Activated T-helper 9 cell treated with anti-CD3 and anti-CD28 coated beads, Interleukin-2, amount 50 U/mL, for 16 hours (primary cell): ENCODE measurements at places on chromosomes 2 and 18.

DNA sequence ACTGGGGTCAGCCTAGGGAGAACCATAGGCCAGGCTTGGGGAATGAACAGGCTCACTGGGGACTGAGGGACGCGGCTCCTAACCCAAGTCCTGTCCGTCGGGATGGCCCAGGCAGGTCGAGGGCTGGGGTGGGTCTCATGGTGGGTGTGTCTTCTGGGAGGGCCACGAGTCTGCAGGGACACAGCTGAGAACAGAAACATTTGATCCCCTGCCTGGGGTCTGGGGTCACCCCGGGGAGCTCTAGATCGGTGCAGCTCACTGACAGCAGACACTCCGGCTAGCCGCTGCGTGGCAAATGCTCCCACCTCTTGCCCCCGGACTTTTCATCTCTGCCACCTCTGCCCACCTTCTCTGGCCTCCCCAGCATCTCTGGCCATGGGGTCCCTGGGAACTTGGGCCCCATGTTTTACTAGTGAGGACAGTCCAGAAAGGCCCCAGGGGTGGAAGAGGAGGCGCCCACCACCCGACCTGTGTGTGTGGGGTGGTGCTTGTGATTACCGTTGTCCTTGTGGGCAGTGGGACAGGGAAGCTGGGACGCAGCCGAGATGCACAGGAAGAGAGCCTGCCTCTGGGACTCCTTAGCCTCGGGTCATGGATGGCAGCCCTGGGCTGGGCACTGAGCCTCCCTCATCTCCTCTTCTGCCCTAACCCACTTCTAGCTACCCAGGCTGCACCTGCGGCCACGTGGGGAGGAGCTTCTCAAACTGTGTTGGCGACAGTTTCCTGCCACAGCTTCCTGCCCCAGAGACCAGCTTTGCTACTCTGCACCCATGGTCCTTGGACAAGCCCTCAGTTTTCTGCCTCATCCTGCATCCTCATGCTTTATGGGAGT is 4.9 kb downstream of the ZAP70 start:
- peak; percentile 56 for DNase-seq

DNA sequence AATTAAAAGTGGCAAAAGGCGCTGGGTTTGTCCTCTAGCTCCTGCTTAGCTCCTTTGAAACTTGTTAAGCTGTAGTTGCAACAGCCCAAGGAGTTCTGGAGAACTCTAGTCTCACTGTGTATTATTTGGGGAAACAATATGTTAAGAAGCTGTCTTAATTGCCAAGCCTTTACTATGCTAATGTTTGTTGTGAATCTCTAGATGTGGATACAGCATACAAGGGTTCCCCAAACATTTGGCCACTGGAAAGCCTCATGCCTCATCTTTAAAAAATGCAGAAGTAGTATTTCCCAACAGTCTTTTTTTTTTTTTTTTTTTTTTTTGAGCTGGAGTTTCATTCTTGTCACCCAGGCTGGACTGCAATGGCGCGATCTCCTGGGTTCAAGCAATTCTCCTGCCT is 236.7 kb downstream of the PRKCE start:
- DNase-seq, result no peak

DNA sequence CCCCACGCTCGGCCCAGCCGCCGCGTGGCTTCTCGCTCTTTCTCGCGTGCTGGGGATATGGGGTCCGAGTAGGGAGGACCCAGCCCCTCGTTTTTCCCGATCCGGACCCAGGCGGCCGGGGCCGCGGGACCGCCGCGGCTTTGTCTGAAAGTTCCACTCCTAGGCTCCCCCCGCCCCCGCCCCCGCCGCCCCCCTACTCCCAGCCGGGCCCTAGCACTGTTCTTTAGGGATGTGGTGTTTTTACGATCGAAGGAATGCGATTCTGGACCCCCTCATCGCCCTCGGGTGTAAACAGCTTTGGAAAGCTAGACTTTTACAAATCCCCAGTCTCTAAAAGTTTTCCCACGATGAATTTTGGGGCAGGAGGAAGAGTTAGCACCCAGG is 819 bp downstream of the TGIF1 start:
- no peak for DNase-seq

DNA sequence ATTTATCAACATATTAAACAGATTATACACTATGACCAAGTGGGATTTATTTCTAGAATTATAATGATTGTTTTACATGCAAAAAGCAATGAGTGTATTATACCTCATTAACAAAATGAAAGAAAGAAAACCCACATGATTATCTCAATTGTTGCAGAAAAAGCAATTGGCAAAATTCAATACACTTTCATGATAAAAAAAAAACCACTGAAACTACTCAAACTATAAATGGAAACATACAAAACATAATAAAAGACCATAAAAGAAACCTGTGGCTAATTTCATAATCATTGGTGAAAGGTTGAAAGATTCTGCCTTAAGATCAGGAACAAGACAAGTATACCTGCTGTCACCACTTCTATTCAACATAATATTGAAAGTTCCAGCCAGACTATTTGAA is 325.9 kb downstream of the AKAIN1 start:
- DNase-seq, result no peak

DNA sequence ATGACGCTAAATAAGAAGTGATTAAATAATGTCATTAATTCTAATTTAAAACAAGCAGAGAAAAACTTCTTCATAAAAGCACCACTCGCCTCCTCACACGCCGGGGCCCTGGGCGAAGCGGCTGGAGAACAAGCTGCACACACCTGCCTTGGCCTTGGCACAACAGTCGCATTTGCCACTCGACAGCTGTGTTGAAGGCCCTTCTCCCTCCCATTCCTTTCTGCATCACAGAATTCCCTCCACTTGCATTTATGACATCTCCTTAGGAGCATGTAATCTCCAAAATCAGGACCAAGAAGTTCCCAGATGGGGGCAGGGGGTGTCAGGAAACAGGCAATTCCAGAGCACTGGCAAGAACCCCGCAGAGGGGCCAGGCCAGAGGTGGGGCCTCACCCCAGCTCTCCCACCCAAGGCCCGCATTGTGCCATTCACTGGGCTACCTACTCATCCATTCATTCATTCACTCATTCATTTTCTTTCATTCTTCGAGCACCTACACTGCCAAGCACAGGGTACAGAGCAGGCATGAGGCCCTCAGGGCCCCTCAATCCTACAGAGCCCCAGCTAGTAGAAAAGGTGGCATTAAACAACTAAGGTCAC is 6.4 kb downstream of the HDAC4 start:
- DNase-seq, result no peak

DNA sequence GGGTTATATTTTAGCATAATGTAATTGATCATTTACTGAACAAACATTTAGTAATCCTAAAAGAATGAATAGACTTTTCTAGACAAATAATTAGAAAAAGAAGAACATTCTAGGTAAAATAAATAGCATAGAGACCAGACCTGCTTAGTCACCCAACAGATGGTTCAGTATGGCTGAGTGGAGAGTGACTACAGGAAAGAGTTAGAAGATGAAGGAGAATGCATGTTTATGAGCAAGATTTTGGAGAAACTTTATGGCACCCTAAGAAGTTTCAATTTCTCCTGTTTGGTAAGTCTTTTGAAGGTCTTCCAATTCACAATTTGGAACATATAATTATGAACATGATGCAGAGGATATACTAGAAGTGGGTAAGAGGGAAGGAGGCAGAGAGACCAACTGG is 32.9 kb downstream of the FAP start:
- no peak for DNase-seq

DNA sequence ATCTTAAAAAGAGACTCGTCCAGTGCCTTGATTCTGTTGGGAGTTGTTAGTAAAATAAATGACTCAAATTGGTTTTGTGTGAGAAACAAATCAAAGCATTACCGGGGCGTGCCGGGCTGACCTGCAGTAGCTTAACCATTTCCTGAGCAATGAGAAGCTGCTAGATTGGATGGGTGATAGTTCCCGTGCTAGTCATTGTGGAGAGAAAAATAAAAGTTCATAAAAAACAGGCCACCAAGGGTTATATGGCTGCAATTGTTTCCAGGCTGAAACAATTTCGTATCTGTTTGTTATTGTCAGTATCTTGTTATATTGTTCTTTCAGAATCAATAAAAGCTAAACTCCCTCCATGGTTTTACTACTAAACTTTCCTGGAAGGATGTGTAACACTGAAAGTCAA is 314.4 kb downstream of the MTX2 start:
- DNase-seq, result no peak

DNA sequence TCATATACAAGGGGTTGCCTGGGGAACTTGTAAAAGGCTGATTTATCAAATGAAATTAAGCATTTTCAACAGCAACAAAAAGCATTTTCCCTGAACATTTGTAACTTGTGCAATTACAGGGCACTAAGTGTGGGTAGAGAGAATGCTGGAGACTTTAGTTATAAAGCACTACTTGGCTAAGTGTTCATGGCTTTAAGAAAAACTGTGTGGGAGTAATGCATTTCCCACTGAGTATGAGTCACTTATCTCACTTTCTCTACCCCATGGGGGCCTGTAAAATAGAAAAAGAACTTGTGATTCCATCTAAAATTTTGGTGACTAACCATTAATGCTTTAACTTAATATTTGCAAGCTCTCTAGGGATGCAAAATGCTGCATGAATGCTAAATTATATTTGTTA is 193.4 kb downstream of the CCDC102B start:
- no peak for DNase-seq
